ENCODE measurements at places on chromosomes 7 and 10.

- DNase-seq: no peak
These were observed 895 bp upstream of the NAPEPLD start for GRCh38 chr7:103149808-103150180.

DNA sequence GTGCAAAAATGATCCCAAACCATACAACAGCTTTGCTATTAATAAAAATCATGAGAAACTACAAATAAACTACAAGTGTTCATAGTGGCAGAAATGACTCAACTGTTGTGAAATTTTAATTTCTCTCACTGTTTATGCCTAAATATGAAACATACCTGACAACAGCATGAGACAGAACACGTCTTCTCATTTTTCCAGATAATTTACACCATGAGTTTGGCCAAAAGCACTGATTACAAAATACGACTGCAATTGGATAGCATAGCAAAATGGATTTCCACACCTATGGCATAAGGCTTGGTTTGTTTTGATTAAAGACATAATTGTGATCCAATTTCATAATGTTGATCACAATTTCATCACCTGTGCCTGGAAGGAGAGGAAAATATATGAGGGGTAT lies 608.6 kb downstream of the GATA3 start:
- DNase-seq: no peak

GRCh38 chr7:76086070-76086469 lies 38.2 kb downstream of the MDH2 start:
- peak; percentile 71 for DNase-seq

- DNase-seq: no peak
These were observed 123.3 kb downstream of the CELF2 start for GRCh38 chr10:11140963-11141362.

- peak; percentile 7 for DNase-seq
These were observed 1.2 kb downstream of the DBF4 start for GRCh38 chr7:87877366-87878040.

GRCh38 chr7:20301311-20301939 lies 29.3 kb upstream of the ITGB8 start:
- DNase-seq: peak; percentile 66

DNA sequence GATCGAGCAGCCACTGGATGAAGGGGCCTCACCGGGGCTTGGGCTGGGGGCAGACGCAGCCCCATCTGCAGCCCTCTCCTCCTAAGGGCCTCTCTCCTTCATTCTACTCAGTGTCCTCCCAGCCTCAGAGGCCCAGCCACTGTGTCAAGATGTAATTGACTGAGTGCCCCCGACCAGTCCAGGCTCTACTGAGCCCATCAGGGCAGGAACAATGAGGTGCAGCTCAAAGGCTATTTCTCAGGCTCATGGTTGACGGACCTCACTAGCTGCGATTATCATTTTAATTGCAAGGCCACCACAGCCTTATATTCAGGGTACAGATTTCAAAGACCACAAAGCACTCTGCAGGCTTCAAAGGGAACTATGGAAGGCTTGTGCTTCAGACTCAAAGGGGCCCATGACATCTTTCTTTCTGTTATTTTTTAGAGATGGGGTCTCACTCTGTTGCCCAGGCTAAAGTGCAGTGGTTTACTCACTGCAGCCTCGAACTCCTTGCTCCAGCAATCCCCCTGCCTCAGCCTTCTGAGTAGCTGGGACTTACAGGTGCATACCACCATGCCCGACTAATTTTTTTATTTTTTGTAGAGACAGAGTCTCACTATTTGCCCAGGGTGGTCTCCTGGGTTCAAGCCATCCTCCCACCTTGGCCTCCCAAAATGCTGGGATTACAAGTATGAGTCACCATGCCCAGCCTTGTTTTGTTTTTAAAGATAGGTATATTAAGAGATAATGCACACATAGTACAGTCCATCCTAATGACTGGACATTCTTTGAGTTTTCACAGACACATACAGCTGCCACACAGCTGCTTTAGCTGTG lies 23.7 kb downstream of the SLC29A3 start:
- DNase-seq: no peak

GRCh38 chr10:62253704-62254103 lies 14.9 kb downstream of the RTKN2 start:
- no peak for DNase-seq

Data from PC-3 (cell line).